ENCODE measurements at places on chromosomes 16 and 17.

GRCh38 chr16:58243528-58244004 lies 45.7 kb upstream of the CSNK2A2 start:
- DNase-seq = no peak

GRCh38 chr17:19269641-19270040 lies 32.5 kb downstream of the EPN2 start:
- DNase-seq = no peak

GRCh38 chr16:2019921-2020831 lies 591 bp downstream of the NPW start:
- DNase-seq = no peak

GRCh38 chr16:75727221-75727620 lies 931 bp upstream of the CPHXL start:
- DNase-seq = no peak

DNA sequence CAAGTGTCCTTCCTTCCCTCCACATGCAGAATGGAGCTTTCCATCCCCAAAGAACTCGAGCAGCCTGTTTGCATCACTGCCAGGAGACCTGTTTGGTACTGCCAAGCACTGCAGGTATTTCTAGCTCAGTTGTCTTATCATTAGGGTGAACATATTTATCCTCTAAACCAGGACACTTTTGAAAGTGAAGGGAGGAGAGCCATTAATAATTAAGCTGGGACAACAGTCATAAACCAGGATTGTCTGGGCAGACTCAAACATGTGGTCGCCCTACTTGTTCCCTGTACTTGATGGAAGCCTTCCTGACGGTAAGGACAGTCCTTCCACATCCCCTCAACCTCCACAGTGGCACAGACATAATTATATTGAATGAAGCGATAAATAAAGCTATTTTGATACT lies 67.4 kb downstream of the PRKCA start:
- no peak for DNase-seq

DNA sequence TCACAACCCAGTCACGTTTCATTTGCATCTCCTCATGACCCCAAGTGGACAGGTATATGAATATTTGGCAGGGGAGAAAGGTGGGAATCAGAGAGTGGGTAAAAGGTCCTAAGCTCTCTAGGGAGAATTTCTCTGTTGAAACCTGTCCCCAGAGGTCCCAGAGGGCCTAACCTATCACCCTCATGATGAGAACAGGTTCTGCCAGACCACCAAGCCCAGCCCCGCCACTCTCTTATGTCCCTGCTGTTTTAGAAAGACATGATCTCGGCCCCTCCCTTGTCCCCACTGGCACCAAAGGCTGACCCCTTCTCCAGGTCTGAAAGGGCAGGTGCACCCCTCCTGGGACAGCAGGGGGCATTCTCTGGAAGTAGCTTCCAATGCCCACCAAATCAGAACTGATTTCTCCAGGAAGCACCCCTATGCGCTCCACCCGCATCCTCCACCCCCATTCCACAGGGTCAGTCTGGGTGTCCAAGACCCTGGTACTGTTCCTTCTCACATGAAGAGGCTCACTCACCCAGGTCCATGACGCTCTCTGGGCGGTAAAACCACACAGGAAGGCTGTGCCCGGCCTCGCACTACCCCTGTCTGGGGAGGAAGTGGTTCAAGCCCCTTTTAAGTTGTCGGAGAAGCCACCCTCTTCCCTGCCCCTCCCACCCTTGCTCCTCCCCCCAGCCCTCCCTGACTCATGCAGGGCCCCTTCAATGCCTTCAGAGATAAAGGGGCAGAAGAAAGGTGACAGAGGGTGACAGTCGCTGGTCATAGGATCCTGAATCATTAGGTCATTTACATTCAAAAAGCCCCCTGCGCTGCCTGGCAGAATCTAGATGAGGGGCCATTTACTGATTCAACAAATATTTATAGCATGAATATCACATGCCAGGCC lies at the start of gene CCR7:
CCR7 (minus strand) TSS at position 590 of the 886 bp plus-strand sequence; CDS start at position 527, 63 bp downstream.
- no peak for DNase-seq

DNA sequence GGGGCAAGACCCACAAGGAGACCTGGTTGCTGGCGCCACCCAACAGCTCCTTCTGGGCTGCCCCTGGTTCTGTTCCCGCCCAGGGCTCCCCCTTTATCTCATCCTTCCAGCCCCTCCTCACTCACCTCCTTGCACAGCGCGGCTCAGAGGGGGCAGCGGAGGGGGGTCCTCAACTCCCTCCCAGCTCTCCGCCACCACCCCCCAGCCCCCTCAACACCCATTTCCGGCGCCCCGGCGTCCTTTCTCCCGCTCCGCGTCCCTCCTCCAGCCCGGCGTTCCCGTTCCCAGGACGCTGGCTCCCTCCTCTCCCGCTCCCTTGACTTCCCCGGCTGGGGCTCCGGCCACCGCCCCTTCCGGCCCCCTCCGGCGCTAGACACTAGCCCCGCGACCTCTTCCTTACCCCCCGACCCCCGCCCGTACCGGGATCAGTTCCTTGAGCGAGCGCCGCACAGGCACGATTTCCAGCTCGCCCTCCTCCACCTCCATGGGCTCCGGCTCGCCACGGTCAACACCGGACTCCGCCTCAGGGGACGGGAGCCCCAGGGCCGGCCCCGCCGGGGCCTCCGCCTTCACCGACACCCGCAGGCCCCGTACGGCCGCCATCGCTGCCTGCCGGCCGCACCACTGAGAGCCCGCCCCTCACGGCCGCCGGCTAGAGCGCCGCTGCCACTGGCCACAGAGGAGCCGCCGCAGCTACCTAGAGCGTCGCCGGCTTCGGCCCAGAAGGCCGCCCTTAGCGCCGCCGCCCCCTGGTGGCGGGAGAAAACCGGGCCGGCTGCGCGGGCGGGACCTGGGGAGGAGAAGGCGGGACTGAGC lies at the start of gene NCBP3:
NCBP3 (minus strand) TSS at position 626 of the 816 bp plus-strand sequence; CDS start at position 603, 23 bp downstream.
- DNase-seq = no peak

- no peak for DNase-seq
Observed at GRCh38 chr17:60754057-60754604, 76.5 kb downstream of the BCAS3 start.

DNA sequence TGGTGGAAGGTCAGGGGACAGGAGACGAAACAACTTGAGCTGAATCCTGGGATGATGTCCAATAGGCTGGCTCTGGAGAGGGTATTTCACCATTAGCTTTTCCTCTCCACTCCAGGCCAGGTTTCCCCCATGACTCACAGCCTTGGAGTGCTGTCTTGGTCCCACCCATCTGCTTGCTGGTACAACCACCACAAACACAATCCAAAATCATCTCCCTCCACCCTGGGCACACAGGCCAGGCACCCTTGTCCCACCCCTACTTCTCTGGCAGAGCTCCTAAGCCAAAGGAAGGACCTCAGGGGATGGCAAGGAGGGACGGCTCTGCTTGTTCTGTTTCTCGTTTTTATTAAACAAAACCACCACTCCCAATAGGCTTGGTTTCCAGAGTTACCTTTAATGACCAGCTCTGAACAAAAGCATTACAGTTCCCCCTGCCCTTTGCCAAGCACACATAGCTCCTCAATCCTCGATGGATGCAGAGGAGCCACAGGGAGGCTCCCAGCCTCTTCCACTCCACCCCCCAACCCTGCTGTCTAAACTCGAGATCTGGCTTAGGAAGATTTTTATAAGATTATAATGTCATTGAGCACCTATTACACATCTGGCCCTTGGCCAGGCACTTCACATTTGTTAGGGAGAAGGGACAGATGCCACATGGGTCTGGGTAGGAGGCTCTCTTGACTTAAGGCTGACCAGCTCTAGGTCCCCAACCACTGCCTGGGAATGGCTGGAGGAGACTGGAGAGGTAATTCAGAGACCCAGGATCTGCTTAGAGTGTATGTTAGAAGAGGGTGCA lies 13.3 kb downstream of the CAVIN1 start:
- DNase-seq = no peak

- no peak for DNase-seq
Observed at GRCh38 chr17:29168079-29168758, 12.0 kb downstream of the MYO18A start.

DNA sequence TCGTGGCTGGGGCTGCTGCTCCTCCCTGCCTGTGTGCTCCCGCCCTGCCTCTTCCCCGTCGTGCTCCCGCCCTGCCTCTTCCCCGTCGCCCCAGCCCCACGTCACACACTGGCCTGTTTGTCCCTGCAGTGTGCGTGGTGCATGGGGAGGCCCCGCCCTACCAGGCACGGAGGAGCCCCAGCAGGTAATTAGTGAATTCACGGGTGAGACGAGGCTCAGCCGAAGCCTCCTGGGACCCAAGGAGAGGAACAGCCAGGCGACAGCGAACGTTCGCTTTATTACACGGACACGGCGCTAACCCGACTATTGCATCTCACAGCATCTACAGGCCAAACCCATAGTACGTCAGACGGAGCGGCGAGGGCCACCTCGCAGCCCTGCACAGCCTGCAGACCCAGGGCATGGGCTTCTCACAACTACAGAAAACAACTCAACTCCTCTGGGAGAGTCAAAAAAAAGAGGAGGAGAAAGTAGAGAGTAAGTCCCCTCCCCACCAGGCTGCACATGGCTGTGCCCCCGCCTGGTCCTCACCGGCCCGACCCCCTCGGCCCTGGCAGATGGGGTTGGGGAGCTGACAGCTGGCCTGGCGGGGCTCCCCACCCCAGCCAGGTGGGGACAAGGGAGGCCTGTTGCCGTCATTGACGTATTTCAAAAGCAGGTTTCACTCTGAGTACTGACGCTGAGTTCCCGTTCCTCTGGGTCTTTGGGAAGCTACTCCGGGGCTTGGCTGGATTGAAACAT lies 4.3 kb upstream of the PABPN1L start:
- no peak for DNase-seq
